ENCODE measurements at places on chromosomes 16 and 17. TPM values are rescaled to one million over a fixed set of nuclear protein-coding genes. Genes with fewer than 3 reads are reported as not detected.

Gene TMEM235
- total RNA-seq = not detected

Gene ZPBP2
- not detected for total RNA-seq

Gene C16orf54
- total RNA-seq = not detected

Gene HID1
- 7.8 TPM for total RNA-seq

Gene ATP6V0A1
- total RNA-seq = 44.5 TPM

Gene RAP1GAP2
- 18.7 TPM for total RNA-seq

Gene NEUROD2
- not detected for total RNA-seq

Gene RRAD
- 12.0 TPM for total RNA-seq

Gene ICAM2
- total RNA-seq = not detected

Gene TUBB3
- total RNA-seq = 233 TPM

Gene WNT9B
- total RNA-seq = not detected

Gene LRRC36
- not detected for total RNA-seq

Gene OSGIN1
- 38.5 TPM for total RNA-seq

Gene RAPGEFL1
- total RNA-seq = 2.4 TPM

Gene GDPD1
- 1.3 TPM for total RNA-seq

Data from A549 treated with CpdA at 1 μM for 4 hours (cell line).